Activated CD4-positive, alpha-beta T cell treated with anti-CD3 and anti-CD28 coated beads, Interleukin-10, Interleukin-2, amounts not matched to agents 100 ng/mL and 50 ng/mL, durations not matched to agents 16 hours and 8 hours (primary cell): ENCODE measurements at places on chromosomes 11 and 22.
A peak's percentile ranks its signal among the peaks of the same experiment; 100 is the strongest.

- no peak for DNase-seq
These were observed 16.4 kb upstream of the CSRP3 start for GRCh38 chr11:19218216-19218615.

- DNase-seq, result no peak
These were observed 5.5 kb downstream of the PHLDA2 start for GRCh38 chr11:2923446-2924375.

DNA sequence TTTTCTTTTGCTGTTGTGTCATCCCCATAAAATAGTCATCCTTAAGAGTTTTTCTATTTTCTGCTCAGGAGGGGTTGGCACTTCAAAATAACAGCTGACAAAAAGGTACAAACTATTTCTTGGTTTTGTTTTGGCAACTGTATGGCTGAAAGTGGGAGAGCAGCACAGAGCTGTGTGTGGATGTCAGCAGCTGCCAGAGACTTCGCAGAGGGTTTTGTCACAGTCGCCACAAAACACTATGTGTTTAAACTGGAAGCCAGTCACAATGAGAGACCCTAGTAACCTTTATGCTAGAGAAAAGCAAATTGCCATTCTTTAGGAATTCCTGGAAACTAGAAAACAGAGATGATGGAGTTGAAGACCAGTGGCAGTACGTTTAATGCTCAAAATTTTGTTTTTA, 189.6 kb upstream of the CCDC90B start:
- no peak for DNase-seq

DNA sequence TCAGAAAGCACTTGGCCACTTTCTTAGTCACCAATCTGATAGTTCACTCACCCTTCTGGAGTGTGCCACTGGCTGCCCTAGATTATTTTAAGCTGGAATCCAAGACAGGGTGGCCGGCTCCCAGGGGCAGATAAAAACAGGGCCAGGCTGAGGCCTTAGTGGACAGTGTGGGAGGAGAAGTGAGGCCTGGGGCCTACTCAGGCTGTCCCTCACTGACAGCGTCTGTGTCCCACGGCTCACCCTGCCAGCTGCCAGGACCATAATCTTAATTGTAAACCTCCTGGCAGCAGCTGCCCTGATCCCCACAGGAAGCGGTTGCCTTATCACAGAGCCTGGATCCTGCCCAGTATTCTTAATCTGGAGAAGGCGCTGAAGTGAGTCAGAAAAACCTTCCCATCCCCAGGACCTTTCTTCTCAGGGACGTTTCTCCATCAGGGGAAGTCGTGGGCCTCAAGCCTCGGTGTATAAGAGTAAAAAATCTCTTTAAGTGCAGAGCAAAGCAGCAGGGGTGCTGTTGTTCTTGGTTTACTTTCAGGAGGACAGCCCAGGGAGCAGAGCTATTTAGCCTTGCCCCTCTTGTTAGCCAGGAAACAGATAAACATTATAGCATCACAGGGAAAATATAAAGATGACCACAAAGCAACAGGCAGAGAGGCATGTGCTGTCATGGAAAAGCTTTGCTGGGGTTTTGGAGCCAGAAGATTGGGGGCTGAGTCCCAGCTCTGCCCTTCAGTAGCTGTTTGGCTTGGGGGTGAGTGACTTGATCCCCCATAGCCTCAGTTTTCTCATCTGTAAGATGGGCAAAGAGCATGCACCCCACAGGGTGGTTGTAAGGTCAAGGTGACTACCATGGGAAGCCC, 39.6 kb downstream of the TSPAN18 start:
- no peak for DNase-seq

GRCh38 chr11:124612045-124612444, 817 bp downstream of the PANX3 start:
- DNase-seq, result peak; percentile 33

GRCh38 chr22:48366591-48366990, 1461.1 kb downstream of the BRD1 start:
- DNase-seq, result no peak

- DNase-seq, result no peak
These were observed 72.2 kb downstream of the CSNK2A3 start for GRCh38 chr11:11280826-11281225.

- no peak for DNase-seq
These were observed 288.1 kb upstream of the B3GAT1 start for GRCh38 chr11:134700101-134700640.

GRCh38 chr11:35487532-35488078, 37.8 kb downstream of the PAMR1 start:
- no peak for DNase-seq

GRCh38 chr11:122113836-122114825, 1.9 kb downstream of the BLID start:
- no peak for DNase-seq

DNA sequence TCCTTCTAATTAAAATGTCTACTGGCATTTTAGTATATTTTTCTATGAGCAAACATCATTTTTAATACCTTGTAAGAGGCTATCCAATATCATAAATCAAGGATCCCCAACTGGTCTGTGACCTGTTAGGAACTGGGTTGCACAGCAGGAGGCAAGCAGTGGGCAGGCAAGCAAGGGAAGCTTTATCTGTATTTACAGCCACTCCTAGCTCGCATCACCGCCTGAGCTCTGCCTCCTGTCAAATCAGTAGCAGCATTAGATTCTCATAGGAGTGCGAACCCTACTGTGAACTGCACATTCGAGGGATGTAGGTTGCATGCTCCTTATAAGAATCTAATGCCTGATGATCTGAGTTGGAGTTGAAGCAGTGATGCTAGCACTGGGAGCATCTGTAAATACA, 70.2 kb upstream of the CREB3L1 start:
- DNase-seq, result no peak

GRCh38 chr11:4826425-4826824, 5.3 kb downstream of the OR51F2 start:
- no peak for DNase-seq

- peak; percentile 76 for DNase-seq
These were observed 75.4 kb downstream of the MAML2 start for GRCh38 chr11:96267496-96268032.

- no peak for DNase-seq
These were observed 38.9 kb upstream of the SCUBE2 start for GRCh38 chr11:9130297-9130696.

DNA sequence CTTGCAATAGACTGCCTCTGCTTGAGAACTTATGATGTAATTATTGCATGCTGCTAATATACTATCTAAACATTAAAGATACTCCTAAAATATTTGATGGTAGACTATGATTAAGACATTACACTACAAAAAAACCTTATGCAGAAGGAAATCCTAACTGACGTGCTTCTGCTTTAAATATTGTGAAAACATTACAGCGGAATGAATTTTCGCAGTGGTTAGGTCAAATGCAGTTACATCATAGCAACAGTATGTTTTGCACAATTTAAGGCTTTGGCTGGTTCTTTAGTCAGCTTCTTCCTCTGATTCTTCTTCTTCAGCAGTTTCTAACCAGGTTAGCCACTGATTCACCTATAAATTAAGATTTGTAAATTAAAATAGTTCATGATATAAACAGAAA, 11.2 kb downstream of the EIF4G2 start:
- no peak for DNase-seq

DNA sequence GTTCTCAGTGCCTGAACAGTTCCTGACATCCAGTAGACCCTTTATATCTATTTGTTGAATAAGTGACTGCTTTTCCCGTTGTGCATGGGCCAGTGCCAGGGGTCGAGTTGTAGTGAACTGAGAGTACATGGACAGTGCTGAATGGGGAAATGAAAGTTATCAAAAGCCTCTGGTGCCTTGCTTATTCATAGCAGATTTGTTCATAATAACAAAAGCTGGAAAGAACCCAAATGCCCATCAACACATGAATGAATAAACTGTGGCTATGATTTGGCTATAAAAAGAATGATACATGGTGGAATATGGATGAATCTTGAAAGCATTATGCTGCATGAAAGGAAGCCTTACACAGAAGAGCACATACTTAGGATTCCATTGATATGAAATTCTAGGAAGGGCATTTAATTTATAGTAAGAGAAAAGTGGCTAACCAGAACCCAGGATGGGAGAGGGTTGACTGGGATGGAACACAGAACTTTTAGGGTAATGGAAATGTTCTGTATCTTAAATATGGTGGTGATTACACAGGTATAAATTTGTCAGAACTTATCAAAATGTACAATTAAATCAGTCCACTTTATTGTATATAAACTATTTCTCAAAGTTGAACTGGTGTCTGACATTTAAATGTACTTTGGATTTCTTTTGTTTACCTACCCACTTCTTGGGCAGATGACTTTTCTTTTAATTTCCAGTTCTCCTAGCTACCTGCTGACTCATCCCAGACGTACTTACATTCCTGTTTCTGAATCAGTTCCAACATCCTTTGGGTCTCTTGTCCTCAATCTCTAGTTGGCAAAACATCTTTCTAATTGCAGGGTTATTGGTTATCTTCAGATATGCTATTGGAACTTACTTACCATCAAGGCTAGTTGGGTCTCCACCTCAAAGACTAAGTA, 42.8 kb downstream of the PACS1 start:
- DNase-seq, result no peak

DNA sequence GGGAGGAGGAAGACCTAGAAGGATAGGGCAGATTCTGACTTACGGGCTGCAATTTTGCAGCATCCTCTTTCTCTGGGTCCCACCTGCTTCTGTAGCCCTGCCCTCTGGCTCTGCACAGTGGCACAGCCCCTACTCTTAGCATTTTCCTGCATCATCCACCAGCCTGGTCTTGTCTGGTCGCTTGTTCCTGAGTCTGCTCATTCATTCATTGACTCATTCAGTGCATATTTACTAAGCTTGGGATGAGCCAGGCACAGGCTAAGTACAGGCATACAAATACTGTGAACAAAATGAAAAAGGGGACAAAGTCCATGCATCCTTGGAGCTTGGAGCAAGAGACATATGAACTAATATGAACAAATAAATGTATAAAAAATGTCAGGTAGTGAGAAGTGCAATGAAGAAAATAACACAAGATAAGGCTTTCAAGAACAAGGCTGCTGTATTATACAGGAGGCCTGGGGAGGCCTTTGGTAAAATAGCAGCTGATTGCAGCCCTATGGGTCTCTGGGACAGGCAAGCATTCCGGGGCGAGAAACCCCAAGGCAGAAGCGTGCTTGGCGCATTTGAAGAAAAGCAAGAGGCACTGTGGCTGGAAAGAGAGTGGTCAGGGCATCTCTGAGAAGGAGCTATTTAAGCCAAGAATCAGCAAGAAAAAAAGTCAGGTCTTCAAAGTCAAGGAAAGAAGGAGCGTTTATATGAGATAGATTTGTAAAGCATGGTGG, 108.0 kb upstream of the ALX4 start:
- DNase-seq, result no peak

DNA sequence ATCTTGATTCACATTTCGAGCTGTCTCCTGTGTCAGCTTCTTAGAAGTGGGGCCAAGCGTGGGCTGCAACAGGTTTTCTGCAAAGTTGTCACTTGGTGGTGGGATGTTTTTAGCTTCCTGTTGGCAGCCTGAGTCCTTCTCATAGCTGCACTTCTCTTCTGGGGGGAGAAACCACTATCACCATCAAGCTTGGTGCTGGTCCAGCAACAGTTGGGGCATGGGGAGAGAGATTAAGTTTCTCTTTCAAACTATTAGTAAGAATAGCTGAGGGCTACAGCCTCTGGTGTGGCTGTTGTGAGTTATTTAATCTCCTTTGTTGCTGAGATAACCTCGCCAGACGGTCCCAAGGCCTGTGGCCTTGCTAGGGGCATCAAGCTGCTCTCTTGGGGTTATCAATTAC, 123.3 kb upstream of the CRYBB3 start:
- peak; percentile 80 for DNase-seq

- DNase-seq, result peak; percentile 31
These were observed 122.1 kb downstream of the CSNK2A3 start for GRCh38 chr11:11230802-11231562.

DNA sequence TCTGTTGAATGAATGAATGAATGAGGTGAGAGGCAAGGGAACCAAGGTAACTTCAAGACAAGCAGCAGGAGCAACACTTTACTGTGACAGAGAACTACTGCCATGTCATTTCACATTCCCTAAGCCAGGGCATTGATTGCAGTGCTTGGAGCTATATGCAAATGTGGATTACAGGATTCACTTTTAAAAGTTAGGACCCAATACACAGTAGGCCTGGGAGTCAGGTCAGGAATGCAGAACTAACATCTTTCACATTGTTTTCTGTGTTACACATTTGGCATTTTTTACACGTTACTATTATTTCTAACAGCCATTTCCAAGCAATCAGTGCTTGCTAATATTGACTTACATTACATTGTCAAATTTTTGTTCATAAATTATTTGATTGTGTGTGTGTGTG, 26.2 kb upstream of the ME3 start:
- no peak for DNase-seq

DNA sequence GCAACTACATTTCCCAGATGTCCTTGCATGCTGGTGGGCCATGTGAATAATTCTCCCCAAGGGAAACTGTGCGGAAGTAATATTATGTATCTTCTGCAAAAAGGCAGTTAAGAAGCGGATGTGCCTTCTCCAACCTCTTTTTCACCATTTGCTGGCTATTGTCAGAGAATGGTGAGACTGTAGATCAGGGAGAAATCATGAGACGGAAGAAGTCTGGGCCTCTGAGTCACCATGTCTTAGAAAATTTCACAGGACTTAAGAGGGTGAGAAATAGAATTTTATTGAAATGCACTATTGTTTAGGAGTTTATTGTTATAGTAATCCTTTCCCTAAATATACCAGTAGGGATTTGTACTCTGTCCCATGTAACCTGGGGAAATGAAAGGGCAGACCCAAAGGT, 298.7 kb upstream of the ZC3H12C start:
- no peak for DNase-seq

GRCh38 chr11:31492320-31492913, 17.0 kb downstream of the IMMP1L start:
- peak; percentile 6 for DNase-seq

DNA sequence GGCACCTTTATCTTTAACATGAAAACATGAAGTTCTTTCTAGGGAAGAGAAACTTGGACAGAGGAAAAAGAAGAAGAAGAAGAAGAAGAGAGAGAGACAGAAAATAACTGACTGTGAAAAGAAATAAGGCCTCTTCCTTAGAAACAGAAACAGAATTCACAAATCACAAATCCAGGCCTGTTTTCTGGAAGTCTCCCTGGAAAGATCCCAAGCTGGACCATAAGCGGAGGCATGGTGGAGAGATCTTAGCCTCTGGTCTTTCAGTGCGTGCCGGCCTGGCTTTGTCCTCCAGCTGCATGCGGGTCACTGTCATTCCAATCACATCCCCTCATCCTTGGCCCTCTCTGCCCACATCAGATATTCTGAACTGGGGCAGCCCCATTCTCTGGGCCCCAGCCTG, 6.9 kb downstream of the FXYD6 start:
- no peak for DNase-seq

GRCh38 chr11:94558932-94559331, 8.2 kb upstream of the PIWIL4 start:
- no peak for DNase-seq

DNA sequence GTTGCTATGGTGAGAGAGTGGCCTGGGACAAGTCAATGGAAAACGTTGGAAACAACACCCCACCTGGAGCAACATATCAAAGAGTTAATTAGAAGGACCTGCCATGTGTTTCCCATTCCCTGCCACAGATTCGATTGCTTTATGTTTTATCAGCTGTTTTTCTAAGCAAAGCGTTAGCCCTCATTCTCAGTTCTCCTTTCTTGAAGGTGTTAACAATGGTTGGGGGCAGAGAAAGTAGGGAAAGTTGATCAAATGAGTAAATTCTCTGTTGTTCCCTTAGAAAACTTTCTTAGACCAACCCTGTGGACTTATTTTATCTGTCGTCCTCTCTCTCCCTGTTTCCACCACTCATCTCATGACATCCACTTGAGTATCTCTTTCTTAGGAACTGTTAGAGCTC, 102.5 kb downstream of the ADAMTS15 start:
- no peak for DNase-seq
